Neural progenitor cell (in vitro differentiated cells): ENCODE measurements at places on chromosomes 4 and X. TPM values are rescaled to one million over a fixed set of nuclear protein-coding genes. Genes with fewer than 3 reads are reported as not detected.

DNA sequence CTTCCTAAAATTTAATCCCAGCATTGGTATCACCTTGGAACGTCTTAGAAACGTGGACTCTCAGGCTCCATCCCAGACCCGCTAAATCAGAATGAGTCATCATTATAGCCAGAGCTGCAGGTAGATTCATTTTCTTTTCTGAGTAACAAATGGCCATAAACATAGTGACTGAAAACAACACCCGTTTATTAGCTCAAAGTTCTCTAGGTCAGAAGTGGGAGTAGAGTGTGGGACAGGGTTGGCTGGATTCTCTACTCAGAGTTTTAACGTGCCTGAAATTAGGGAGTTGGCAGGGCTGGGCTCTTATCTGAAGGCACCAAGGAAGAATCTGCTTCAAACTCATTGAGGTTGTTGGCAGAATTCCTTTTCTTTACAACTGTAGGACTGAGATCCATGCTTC lies 101.8 kb upstream of the C1QTNF7 start:
- H3K36me3 ChIP-seq, result no peaks in the 10 kb centered on the region
- H3K4me3 ChIP-seq, result no peak overlapping the region
- no peaks in the 10 kb centered on the region for H3K27me3 ChIP-seq
- no peak overlapping the region for H3K27ac ChIP-seq
- DNase-seq, result no peak

DNA sequence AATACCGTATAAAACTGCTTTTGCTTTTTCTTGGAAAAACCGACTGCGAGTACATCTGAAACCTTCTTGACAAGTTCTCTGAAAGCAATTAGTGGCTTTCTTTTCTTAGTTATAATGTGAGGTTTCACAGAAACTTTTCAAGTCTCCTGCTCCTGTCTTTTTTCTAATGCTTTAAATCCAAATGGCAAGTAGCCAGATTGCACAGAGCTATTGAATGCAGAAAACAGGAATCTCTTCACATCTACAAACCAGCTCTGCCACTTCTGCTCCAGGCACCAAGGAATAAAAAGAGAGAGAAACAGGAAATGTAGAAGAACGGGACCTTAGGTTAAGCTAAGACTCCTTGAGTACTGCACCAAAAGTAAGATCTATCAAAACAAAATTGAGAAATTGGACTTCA lies 267.3 kb upstream of the TET2 start:
- H3K4me1 ChIP-seq, result no peaks in the 10 kb centered on the region
- DNase-seq, result no peak

GRCh38 chrX:100913111-100913510 lies 15.6 kb downstream of the XKRX start:
- DNase-seq, result no peak
- no peak overlapping the region for H3K4me3 ChIP-seq
- no peak overlapping the region for H3K27ac ChIP-seq
- H3K4me1 ChIP-seq, result no peaks in the 10 kb centered on the region

- no peak for DNase-seq
- no peaks in the 10 kb centered on the region for H3K27me3 ChIP-seq
- no peak overlapping the region for H3K4me3 ChIP-seq
- H3K27ac ChIP-seq, result no peak overlapping the region
- H3K4me1 ChIP-seq, result no peaks in the 10 kb centered on the region
- H3K36me3 ChIP-seq, result no peaks in the 10 kb centered on the region
Observed at GRCh38 chr4:135267148-135267865, 1065.7 kb upstream of the PABPC4L start.

DNA sequence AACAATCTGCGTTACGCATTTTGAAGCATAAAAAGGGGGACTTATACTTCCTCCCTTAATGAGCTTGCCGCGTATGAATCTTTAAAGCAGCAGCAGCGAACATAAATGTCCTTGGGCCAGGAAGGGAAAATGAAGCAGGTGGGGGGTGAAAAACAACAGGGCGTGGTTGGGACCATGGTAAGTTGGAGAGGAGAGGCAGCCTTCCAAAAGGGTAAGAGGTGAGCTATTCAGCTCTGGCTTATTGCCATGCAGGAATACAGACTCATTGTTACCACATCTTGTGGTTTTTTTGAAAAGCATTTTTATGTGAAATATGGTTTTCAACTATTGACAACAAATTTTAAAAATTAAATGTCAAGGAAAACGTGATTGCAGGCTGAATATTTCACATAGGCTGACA lies 710.7 kb upstream of the FAM241A start:
- H3K27ac ChIP-seq, result no peak overlapping the region
- no peak overlapping the region for H3K4me3 ChIP-seq
- H3K4me1 ChIP-seq, result no peaks in the 10 kb centered on the region
- no peaks in the 10 kb centered on the region for H3K36me3 ChIP-seq
- DNase-seq, result no peak

GRCh38 chrX:78199851-78200250 lies 60.4 kb upstream of the TAF9B start:
- no peaks in the 10 kb centered on the region for H3K36me3 ChIP-seq
- H3K4me3 ChIP-seq, result no peak overlapping the region
- DNase-seq, result peak; percentile 9
- H3K27ac ChIP-seq, result no peak overlapping the region

DNA sequence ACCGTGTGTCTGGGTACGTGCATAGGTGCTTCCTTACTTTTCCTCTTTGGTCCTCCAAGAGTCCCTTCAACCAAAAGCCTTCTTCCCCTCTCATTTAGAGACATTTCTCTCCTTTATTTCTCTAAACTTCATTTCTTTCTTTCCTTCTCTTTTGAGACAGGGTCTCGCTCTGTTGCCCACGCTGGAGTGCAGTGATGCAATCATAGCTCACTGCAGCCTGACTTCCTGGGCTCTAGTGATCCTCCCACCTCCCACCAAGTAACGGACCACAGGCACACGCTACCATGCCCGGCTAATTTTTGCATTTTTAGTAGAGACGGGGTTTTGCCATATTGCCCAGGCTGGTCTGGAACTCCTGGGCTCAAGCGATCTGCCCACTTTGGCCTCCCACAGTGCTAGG lies 42.2 kb downstream of the ACOX3 start:
- no peaks in the 10 kb centered on the region for H3K36me3 ChIP-seq
- H3K4me3 ChIP-seq, result no peak overlapping the region
- no peak overlapping the region for H3K27ac ChIP-seq
- H3K27me3 ChIP-seq, result no peaks in the 10 kb centered on the region
- no peak for DNase-seq

DNA sequence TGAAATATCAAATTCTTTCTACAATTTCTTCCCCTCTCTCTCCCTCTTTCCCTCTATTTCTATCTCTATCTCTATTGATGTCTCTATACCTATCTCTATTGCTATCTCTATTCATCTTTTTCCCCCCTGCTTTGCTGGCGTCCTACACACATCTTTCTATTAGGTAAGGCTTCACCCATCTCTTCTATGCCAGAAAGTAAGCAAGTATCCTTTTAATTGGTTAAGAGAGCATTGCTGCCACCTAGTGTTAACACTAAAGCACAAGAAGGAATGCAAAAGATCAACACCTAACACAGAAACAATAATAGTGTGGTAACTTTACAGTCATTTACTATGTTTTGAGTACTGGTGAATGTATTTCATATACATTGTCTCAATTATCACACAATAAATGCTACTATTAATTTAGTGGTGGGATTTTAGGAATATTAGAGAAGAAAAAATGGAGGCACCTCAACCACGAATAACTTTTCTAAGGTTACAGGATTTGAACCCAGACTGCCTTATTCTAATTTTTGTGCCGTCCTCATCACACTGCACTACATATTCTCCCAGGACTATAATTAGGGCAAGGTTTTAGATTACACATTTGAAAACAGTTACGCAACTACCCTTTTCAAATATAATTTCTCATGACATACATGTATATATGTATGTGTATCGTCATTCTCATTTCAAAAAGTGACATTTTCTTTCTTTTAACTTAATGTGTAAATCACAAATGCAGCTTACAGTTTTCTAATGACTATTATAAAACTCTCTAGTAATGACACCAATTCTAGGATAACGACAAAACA lies 3.7 kb upstream of the C4orf36 start:
- peak; percentile 84 for DNase-seq
- no peak overlapping the region for H3K27ac ChIP-seq
- H3K36me3 ChIP-seq, result no peaks in the 10 kb centered on the region
- no peaks in the 10 kb centered on the region for H3K27me3 ChIP-seq
- no peak overlapping the region for H3K4me3 ChIP-seq

DNA sequence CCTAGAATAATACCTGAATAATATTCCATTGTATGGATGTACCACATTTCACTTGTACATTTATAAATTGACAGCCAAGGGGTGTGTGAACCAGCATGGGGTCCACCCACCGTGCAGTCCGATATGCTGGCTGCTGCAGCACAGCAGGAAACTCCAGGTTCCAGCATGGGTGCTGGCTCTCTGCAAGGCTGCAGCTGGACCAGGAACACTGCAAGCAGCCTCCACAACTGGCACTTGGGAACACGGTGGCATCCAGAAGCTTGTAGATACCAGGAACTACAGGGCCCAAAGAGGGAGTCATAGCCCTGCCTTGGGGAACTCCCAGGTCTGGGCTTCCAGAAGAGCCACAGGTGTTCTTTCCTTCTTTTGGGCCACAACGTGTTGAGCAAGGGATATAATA lies 91.2 kb downstream of the NXF2 start:
- no peaks in the 10 kb centered on the region for H3K27me3 ChIP-seq
- no peak overlapping the region for H3K27ac ChIP-seq
- no peak overlapping the region for H3K4me3 ChIP-seq
- no peaks in the 10 kb centered on the region for H3K4me1 ChIP-seq

Gene SCRG1
- 0.37 and 0.40 TPM in 2 replicates for total RNA-seq
